ENCODE measurements at places on chromosomes 12 and 14.

DNA sequence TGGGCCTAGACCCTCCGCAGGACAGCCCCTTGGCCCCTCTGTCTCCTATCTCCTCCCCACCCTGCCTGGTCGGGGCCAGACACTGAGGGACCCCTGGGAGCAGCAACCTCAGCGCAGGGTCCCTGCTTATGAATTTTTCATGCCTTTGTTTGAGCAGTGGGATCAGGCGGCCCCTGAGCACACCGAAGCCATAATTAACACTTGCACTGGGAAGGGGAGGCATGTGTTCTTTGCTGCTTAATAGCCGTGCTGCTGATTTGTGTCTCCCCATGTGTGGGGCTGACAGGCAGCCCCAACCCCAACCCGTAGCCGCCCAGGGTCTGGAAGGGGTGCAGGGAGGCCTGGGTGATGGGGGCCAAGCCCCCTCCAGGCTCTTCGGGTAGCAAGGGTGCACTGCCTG, 52.7 kb downstream of the FBRSL1 start:
- DNase-seq = no peak

DNA sequence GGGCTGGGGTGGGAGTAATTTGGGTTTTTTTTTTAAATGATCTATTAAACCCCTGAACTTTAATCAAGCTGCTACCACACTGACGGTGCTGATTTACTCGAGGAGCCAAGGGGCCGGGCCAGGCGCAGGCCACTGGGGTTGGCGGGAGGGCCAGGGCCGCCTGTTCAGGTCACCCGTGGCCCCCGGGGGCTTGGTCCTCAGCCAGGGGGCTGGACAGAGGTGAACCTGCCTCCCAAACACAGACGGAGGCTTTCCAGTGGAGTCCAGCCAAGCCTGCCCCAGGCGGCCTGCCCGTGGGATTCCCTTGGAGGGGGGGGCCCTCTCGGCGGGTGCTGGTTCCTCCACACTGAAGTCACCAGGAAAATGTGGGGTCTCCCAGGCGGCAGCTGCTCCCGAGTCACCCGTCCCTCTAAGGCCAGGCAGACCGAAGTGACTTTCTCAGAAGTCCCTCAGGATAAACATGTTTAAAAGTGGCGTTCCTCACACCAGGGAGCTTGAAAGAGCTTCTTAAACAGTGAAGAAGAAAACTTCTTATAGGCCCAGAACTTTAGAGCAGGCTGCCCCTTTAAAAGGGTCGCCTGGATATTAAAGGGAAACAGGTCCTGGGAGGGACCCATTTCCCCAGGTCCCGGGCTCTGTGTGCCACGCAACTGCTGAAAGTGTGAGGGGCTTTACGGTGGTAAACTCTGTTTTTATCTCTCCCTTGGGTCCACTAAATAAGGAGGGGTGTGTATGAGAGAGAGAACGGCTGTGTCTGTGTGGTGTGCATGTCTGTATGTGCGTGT, 167.2 kb upstream of the GSC start:
- no peak for DNase-seq

- DNase-seq = no peak
These were observed 266.3 kb downstream of the ITPR2 start for GRCh38 chr12:26566675-26567074.

DNA sequence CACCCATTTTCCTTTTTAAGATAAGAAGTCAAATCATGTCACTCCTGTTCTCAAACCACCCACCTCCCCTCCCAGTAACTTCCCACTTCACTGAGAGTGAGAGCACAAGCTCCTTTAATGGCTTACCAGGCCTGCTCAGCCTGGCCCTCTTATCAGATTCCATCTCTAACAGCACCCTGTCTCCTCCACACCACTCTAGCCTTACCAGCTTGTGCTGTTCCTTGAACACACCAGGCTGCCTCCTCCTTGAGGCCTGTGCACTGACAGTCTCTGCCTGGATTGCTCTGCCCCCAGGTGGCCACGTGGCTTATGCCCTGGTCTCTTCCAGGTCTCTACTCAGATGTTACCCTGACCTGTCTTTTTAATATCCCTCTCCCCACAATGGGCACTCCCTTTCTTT, 40.1 kb upstream of the EVL start:
- DNase-seq = peak; percentile 26

GRCh38 chr14:34913619-34914018, 38.5 kb upstream of the BAZ1A start:
- no peak for DNase-seq

GRCh38 chr12:50581226-50582184, 76.7 kb downstream of the DIP2B start:
- no peak for DNase-seq

- DNase-seq = no peak
These were observed 36.8 kb downstream of the KCNK10 start for GRCh38 chr14:88286309-88286708.

GRCh38 chr14:20622816-20623291, 18.6 kb downstream of the OR6S1 start:
- DNase-seq = no peak

- DNase-seq = no peak
These were observed 232.6 kb downstream of the EFCAB11 start for GRCh38 chr14:89721956-89722355.

DNA sequence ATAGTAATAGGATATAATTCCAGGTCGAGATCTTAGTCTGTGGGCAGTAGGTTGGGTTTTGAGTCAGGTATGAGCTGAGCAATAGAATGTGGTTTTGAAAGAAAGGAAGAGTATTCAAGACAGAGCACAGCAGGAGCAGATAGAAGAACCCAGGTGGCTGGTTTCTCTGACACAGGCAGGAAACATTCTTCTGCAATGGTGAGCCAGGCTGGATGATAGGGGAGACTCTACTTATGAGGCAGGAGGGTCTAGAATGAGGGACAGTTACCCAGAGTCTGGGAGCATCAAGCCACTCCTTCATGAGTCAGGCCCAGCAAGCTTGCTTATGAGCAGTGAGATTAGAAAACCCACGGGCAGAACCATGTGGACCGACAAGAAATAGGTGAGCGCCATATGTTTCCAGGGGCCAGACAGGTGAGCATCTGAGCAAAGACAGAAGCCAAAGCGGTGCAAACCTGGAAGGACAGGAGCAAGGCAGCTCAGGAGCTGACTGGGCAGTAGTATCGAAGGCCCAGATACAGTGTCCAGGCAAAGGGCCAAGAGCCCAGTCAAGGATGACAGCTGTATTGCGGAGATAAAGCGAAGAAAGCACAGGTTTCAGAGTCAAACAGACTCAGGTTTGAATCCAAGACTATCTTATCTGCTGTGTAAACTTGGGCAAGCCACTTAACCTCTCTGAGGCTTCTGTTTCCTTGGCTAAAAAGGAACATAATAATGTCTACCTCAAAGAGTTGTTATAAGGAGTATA, 22.5 kb upstream of the PCNX1 start:
- no peak for DNase-seq

DNA sequence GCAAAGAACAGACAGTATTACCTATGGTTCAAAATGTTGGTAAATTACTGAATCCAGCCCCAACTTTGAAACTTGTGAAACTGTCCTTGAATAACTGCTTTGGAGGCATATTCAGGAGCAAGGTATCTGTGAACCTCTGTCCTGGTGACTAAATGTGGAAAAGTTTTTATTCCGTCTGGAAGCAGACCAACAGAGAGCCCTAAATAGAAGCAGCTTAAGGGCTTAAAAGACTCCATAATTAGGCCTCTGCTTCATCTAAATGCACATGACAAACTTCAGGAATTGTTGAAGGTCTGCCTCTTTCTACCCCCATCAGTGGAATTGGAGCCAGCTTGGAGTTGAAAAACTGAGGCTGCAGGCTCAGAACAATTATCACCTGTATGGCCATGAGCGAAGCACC, 276.5 kb downstream of the KCNH5 start:
- DNase-seq = no peak

DNA sequence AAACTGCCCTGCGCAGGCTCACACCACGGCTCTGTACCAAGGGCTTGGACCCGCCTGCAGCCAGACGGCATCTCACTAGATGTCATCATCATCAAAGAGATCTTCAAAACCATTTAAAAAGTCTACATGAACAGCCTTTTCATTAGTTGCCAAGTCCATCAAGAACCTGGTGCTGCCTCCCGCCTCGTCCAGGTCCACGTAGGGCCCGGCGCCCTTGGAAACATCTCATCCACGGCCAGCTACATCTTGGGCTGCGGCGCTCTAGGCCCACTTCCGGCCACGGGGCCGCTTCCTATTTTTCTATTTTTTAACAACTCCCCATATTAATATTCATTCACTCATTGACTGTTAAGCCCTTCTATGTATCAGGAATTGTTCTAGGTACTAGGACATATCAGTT, 7.4 kb upstream of the GNPNAT1 start:
- DNase-seq = no peak

DNA sequence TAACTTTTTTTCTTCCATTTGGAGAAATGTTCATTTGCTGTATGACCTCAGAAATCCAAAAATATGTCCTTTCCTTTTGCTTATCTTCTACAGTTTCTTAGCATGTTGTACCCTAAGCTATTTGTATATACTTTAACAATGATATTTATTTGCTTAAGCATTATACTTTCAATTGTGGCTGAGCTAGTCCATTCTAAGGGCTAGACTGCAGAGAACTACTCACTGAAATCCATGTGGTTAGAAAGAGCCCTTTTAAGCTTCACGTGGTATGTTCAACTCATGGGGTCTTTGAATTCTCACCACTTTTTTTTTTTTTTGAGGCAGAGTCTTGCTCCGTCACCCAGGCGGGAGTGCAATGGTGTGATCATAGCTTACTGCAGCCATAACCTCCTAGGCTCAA, 122.5 kb downstream of the HMGA2 start:
- DNase-seq = no peak

- DNase-seq = no peak
These were observed 136.5 kb upstream of the CRY1 start for GRCh38 chr12:107229827-107230226.

- DNase-seq = no peak
These were observed 178.6 kb downstream of the PLCZ1 start for GRCh38 chr12:18559242-18559641.

- DNase-seq = no peak
These were observed 18.9 kb downstream of the TMEM63C start for GRCh38 chr14:77200406-77200985.

DNA sequence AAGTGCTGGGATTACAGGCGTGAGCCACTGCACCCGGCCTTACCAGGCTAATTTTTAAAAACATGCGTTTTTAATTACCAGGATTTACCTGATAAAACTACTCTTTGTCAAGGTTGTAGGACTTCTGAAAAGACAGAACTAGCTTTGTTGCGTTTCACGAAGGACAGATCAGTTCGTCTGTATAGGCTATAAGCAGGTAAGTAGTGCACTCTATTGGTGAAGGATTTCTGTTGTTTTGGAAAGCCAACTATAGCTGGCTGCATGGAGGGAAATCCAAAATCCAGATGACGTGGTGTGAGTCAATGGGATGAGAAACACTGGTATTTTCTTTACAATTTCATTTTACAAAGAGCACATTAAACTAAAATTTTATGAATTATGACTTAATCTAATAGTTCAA, 14.6 kb downstream of the GNPNAT1 start:
- DNase-seq = no peak

DNA sequence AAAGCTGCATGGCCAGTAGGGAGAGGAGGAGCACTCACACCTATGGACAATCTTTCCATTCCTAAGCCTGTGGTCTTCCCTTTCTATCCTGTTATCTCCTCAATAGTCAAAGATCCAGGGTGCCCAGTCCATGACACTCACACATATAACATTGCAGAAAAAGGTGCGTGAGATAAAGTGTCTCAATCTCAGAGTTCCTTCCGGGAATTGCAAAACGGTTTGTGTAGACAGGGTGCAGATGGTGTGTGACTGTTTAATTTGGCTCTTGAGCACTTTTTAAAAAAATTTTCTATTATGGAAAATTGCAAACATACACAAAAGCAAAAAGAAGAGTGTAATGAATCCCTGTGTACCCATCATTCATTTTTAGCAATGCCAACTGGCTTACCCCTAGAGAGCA, 1493.6 kb downstream of the AACS start:
- DNase-seq = no peak

GRCh38 chr12:26906704-26907103, 31.1 kb downstream of the INTS13 start:
- DNase-seq = no peak

DNA sequence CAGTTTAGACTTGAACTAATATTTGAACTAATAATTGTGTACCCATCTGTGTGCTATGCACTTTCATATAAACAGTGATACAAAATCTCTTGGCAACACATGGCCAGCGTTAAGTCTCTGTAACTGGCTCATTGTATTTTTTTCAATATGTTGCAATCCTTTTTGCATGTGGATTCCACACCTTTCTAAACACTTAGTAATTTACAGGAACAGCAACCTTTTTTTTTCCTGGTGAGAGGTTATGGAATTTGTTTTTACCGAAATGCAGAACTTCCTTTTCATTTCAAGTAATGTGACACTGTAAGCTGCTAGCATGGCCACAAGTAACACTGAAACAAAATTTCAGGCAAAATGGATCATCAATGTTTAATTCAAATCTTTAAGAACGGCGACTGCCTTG, 45.4 kb upstream of the EPS8 start:
- DNase-seq = no peak

DNA sequence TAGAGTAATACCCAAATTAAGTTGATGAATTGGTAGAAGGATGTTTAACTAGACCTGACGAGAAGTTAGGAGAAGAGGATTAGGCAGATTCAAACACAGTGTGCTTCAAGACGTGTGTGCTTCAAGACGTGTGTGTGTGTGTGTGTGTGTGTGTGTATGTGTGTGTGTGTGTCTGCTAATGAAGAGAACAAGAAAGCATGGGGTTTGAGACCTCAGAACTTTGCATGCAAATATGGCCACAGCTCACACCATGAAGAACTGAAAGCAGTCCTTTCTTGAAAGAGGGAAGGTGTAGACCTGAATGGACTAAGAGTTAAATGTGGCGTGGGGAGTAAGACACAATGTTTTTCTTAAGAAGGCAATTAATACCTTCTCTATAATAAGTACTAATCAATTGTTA, 32.5 kb upstream of the SSPN start:
- no peak for DNase-seq

GRCh38 chr12:3772380-3772779, 19.5 kb upstream of the CRACR2A start:
- no peak for DNase-seq

GRCh38 chr14:23435543-23436326, at the start of gene MYH7:
TSS of gene MYH7 (minus strand) at chr14:23435660. CDS start at chr14:23433732, 1,928 bp downstream.
- DNase-seq = no peak

DNA sequence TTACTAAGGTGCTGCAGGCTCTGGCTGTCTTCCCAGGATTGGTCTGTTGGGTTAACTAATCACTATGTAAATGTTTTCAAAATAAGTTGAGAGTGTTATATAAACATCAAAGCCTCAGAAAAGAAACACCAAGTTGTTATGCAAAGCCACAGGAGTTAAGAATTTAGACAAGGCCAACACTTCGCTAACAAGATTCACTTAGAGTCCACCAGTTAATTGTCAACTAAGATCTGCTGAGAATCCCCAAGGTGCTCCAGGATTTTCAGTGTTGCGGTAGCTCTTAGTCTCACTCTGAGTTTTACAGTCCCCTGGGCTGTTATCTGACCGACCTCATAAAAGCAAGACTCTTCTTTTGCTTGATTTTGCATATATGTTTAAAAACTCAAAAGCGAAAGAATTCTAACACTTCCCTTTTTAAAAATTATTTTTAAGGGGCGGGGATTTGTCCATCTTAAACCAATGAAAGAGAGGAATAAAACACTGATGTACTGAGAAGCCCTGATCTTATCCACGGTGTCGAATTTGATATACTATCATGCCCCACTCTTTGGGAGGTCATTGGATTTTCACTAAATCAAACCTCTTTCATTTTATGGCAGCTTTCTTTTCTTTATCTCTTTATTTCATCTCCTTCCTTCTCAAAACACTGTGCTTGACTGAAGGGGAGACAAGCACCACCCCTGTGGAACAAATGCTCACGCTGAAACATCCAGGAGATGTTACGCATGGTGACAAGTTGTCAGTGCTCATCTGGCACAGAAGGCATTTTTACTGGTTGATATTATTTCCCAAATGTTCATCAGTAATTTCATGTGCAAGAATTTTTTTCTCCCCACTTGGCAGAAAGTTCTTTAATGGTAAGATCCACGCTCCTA, 7.0 kb downstream of the NIN start:
- no peak for DNase-seq

All from HAP-1 (cell line).